ENCODE measurements at places on chromosomes 5 and 9.

DNA sequence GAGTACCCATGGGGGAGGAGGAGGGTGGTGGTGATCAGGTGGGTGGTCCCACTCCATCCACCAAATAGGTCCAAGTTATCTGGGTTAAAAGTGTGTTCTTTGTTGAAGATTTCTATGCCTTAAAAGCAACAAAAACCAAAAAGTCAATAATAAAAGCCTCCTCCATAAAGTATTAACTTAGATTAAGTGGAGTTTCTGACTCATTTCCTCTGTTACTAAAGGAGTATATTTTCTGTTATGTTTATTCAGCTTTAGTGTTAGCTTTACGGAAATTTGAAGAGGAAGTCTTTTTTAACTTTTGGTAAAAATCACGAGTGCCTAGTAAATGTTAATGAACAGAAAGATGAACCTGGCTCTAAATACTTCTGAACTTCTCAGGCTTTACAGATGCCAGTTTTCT lies 17.8 kb downstream of the FBXO38 start:
- DNase-seq: no peak

- no peak for DNase-seq
Observed at GRCh38 chr5:1468629-1469527, 23.6 kb upstream of the SLC6A3 start.

DNA sequence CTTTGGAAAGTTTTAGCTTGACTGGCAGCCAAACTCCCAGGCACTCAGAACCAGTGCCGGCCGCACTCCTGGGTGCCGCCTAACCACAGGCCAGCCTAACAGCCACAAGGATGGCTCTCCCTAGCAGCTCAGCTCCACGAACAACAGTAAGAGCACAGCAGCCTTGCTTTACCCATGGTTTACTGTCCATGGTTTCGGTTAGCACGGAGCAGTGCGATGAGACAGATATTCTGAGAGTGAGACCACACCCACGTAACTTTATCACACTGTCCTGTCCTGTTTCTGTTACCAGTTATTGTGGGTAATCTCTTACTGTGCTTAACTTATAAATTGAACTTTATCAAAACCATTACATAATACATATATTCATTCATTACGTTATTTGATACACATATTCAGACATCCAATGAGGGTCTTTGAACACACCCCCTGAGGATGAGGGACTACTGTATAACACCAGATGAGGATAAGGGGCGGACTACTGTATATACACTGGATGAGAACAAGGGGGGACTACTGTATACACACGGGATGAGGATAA lies 12.4 kb downstream of the CLPTM1L start:
- DNase-seq: no peak

DNA sequence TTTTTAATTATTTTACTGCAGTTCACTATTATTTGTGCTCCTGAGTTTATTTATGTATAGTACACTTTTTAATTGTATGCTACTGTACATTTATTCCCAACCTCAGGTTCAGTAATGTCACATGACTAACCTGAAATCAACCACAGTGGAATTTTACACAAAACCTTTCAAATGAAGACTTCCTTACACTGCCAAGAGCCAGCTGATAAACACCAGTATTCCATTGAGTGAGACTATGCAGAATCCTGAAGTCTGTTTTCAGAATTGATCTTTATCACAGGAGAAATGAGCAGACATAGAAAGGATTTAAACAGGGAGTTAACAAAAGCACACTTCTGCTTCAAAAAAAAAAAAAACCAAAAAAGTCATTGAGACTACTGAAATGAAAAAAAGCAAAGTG lies 219.5 kb downstream of the PRR16 start:
- no peak for DNase-seq

All from NCI-H2171 treated with DMSO at 0.1 percent for 48 hours (cell line).